ENCODE measurements at places on chromosomes 5 and 9.

- DNase-seq, result no peak
Measured at GRCh38 chr9:126642839-126643238, 29.1 kb downstream of the LMX1B start.

DNA sequence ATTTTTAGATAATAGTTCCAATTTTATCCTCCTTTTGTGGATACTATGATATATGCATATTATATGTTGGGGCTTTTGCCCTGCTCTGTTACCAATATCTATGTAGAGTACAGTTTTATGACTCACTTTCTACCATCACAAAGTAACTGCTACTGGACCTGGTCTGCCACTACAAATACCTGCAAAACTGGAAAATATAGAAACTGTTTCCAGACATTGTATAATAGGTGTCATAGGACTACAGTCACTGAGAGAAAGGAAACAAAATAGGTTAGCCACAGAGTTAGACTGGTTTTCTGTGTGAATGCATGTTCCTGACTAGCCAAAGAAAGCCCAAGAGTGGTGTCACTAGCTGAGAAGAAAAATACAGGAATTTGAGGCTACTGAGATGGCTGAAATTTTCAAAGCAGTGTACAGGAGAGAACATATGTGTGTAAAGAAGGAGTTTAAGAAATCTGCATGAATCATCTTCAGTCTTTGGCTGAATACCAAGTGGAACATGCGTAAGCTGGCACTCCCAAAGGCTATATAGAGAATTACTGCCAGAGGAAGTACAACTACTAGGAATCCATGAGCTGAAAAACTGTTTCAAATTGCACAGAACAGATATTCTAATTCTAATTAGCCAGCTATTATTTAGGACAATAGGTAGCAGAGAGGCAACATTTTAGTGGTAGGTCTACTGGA lies 29.0 kb upstream of the FAM174A start:
- peak; percentile 21 for DNase-seq

DNA sequence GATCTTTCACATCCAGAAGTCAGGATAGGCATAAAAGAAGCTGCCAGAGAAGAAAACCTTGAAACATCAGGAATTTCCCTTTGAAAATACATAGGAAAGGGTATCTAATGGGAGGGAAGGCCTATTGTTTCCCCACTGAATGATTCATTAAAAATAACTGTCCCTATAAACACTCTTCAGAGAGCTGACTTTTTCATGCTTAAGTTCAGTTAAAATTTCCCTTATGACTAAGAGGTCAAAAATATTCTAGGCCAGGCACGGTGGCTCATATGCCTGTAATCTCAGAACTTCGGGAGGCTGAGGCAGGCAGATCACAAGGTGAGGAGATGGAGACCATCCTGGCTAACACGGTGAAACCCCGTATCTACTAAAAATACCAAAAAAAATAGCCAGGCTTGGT lies 499.5 kb downstream of the ENC1 start:
- DNase-seq, result peak; percentile 52

- DNase-seq, result no peak
Measured at GRCh38 chr9:33180526-33181184, 13.5 kb upstream of the B4GALT1 start.

GRCh38 chr9:17462869-17463464 lies 115.9 kb upstream of the SH3GL2 start:
- DNase-seq, result peak; percentile 53

DNA sequence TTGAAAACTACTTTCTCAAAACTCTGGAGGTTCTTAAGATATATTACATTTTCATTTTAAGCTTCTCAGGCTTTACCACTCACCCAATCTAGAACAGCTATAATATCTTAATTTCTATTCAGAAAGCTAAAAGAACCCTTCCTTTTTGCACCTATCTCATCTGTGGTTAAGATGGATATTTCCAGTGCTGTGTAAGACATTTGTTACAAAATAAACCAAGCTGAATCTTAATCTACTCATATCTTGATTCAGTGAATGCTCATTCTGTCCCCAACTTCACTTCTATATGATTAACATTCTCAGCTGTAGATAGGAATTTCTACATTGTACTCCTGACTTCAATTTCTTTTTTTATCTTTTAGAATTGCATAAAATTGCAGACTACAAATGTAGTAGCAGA lies 15.0 kb downstream of the ABHD17B start:
- no peak for DNase-seq

DNA sequence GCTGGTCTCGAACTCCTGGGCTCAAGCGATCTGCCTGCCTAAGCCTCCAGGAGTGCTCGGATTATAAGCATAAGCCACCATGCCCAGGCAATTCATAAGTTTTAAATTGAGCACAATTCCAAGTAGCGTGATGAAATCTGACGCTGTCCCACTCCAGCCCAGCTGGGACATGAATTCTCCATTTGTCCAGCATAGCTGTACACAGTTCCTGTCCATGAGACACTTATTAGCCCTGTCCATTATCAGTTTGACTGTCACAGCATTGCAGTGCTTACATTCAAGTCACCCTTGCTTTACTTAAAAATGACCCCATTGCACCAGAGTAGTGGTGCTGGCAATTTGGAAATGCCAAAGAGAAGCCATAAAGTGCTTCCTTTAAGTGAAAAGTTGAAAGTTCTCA lies 7.6 kb upstream of the SLC30A5 start:
- DNase-seq, result no peak

DNA sequence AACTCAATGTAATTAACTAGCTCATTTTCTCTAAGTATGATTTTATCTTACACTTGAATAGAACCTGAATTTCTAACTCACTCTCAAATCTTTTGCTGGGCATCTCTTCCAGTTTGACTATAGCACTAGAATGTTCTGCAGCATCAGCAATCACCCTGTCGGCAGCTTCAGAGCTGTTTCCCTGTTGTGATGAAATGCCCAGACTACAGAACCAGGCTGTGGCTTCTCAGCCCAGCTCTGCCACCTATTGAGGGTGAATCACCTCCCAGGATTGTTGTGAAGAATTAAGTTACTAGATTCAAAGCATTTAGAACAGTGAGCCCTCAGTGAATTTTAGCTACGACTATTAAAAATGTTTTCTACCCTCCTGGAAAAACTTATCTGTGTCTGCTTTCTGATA lies 90.4 kb upstream of the ANKRD55 start:
- no peak for DNase-seq

GRCh38 chr9:127676638-127677037 lies 30.1 kb upstream of the CFAP157 start:
- DNase-seq, result no peak

DNA sequence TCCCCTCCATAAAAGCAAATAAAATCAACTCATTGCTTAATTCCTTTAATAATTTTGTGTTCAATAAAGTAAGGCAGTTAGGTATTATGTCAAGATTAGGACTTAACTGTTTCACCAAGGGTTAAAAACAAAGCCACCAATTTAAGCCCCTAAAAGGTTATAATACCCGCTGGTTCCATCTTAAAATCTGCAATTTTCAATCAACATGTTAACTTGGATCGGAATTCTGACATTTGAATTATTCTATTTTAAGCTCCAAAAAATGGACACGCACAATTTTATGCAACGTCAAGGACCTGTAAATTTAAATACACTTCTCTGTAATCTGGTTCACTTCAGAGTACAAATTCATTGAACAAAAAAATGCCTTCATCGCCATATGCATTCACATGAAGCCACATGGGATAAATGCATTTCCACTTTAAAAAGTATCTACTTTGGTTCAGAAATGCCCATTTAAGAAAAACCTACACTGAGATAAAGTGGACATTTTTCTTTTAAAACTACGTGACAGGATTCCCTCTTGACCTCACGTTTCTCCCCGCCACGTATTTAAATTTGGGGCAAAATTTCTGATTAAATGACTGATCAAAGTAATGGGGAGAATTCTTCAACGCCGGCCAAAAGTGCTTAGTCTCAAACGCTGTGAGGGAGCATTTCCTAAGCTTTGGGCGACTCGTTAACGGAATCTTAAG lies 721 bp downstream of the GIN1 start:
- DNase-seq, result peak; percentile 24

DNA sequence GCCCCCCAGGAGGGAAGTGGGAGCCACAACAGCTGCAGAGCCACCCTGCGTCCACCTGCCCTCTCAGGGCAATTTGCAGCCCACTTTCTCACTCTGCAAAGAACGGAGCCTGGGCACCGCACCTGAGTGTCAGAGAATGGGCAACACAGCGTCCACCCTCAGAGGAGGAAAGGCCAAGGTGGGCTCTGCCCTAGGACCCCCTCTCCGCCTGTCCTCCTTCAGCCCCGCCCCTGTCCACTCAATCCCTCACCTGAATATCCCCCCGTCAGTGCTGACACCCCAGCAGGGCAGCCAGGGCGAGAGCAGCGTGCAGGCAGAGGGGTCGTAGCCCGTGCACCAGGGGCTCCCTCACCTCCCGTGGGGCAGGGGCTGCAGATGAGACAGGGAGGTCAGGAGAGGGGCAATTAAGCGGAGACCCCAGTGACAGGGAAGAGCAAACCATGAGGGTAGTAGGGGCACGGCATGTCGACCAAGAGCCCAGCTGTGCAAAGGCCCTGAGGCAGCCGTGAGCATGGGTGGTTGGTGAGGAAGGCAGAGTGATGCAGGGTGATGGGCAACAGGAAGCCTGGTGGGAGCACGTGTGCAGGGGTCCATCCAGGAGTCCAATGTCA lies 140.3 kb downstream of the OLFM1 start:
- no peak for DNase-seq

DNA sequence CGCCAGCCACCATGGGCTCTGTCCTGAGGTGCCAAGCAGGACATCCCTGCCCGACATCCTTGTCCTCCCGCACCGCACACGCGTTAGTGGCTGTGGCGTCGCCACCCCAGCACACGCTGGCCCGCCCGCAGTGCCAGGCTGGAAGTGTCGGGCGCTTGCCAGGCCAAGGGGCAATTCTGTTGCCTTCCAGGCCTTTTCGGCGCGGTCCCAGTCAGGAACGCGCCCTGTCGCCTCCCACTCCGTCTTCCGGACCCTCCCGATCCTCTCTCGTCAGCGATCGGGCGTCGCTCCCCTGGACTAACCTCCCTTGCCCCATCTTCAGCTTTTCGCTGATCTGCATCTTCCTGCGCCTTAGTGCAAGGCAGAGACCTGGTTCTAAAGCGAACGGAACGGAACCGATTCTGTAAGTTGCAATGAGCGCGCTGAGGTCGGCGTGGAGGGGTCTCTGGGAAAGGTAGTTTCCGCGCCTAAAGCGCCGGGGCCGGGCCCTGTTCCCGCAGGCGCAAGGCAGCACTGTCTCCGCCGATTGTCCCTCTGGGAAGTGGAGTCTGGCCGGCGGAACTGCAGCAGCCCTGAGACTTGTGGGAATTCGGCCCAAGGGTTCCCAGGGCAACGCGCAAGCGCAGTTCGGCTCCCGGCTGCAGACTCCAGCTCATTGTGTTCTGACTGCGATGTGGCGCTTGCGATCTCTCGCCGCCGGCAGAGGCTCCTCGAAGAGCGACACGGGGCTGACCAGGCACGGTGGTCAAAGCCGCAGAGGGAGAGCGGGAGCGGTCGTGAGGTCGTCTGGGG lies at the start of gene ZNF454:
Gene ZNF454 (plus strand): TSS at position 630 of the 792 bp plus-strand sequence. CDS start 1,594 bp downstream, outside the sequence.
- peak; percentile 88 for DNase-seq

DNA sequence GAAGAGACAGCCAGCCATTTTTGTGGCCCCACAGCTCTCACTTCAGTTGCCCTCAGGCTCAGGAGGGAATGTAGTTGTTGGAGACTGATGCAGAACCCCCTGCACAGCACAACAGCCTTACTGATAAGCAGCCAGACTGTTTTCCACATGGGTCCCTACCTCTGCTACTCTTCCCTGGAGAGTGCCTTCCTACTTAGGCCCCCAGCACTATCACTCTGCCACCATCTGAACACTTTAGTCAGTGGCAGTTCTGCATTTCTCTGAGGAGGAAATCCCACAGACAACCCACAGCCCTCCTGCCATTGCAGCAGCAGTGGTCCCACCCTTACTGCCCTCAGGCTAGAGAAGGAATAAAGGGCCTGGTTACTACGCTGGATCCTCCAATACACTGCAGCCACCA lies 61.8 kb upstream of the PTPRD start:
- no peak for DNase-seq

GRCh38 chr9:68419901-68420300 lies 63.5 kb downstream of the PGM5 start:
- no peak for DNase-seq

GRCh38 chr9:121788686-121789366 lies 137.4 kb downstream of the DAB2IP start:
- no peak for DNase-seq

DNA sequence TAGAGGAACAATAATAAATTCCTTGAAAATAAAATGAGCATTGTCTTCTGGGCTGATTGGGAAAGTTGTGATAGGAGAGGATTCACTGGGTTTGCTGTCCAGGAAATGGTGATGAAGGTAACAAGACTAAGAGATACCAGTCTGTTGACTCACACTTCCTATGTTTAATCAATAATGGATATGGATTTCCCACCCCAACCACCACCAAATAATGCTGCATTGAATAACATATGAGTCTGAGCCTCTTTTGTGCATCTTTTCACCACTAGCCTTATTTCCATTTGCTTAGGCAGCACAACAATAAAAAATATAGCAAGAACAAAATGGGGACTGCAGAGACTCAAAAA lies 120.2 kb upstream of the NFIB start:
- DNase-seq, result no peak

DNA sequence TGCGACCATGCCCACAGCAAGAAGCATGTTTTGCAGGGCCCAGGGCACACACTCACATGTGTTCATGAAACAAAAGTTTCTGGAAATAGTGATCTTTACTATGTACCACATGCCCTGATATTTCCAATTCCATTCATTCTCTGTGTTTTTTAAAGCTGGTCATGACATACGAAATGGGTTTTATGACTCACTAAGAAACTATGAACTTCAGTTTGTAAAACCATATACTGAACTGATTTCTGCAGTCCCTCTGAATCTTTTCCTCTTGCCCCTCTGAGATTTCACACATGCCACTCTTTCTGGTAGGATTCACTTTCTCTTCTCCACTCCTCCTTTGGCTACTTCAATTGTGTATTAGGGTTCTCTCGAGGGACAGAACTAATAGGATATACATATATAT lies 416.1 kb upstream of the TRPC7 start:
- no peak for DNase-seq

DNA sequence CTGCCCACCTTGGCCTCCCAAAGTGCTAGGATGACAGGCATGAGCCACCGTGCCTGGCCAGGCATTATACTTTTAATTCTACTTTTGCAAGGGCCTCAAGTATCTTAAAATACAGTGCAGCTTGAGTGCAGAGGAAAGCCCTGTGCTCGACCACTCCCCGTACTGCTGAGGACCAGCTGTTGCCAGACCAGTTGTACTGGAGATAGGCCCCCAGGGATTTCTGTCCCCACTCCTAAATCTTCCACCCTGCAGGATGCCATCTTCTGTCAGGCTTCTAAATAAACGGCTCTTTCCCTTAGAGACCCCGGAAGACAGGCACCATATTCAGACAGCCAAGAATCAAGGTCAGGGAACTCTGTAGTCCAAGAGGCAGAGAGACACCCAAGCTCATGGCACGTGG lies 16.6 kb upstream of the PSMD5 start:
- no peak for DNase-seq

GRCh38 chr9:23934291-23934906 lies 108.4 kb upstream of the ELAVL2 start:
- no peak for DNase-seq
